ENCODE measurements at places on chromosomes 6 and 20. TPM values are rescaled to one million over a fixed set of nuclear protein-coding genes. Genes with fewer than 3 reads are reported as not detected.

GRCh38 chr20:63235399-63235983 lies at the start of gene BIRC7:
Gene BIRC7, plus strand, starts transcription at chr20:63235905. Its CDS starts 192 bp downstream, at chr20:63236097.
- H3K36me3 ChIP-seq = no peaks in the 10 kb centered on the region
- no peak within 1 kb of the TSS for H3K27ac ChIP-seq
- no peak for DNase-seq
- peaks cover 39% of the 10 kb centered on the region for H3K27me3 ChIP-seq
- H3K4me1 ChIP-seq = peaks cover 2% of the 10 kb centered on the region

DNA sequence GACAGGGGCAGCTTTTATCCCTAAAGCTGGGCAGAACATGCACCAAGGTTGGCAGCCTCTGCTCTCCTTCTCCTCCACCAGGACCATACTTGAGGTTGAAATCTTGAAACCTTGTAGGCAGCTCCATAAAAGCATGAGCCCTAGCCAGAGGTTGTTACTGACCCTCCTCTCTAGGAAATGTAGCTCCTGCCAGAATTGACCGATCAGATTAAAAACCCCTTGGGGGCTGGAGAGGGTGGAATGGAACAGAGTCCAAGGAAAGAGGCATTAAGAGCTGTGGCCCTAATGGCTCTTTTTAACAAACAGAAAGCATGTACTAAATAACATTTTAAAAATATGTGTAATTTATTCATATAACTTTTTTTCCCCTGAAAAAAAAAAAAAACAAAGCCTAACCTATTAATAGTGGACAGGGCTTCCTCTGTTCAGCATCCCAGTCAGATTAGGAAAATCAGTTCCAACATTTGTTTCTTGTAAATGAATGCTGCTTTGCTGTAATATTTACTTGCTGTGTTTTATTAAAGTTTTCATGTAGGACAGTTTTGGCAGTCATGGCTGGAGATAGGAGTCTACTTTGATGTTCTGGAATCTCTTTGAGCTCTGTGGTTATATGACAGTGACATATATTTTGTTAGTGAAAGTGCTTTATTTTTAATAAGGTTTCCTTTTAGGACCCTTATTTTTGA lies 41.3 kb downstream of the MTHFD1L start:
- no peak for DNase-seq
- H3K27me3 ChIP-seq = no peaks in the 10 kb centered on the region
- peaks cover 53% of the 10 kb centered on the region for H3K36me3 ChIP-seq
- H3K27ac ChIP-seq = no peak overlapping the region
- H3K4me1 ChIP-seq = no peaks in the 10 kb centered on the region

LTB gene
- total RNA-seq = 273 TPM

DNA sequence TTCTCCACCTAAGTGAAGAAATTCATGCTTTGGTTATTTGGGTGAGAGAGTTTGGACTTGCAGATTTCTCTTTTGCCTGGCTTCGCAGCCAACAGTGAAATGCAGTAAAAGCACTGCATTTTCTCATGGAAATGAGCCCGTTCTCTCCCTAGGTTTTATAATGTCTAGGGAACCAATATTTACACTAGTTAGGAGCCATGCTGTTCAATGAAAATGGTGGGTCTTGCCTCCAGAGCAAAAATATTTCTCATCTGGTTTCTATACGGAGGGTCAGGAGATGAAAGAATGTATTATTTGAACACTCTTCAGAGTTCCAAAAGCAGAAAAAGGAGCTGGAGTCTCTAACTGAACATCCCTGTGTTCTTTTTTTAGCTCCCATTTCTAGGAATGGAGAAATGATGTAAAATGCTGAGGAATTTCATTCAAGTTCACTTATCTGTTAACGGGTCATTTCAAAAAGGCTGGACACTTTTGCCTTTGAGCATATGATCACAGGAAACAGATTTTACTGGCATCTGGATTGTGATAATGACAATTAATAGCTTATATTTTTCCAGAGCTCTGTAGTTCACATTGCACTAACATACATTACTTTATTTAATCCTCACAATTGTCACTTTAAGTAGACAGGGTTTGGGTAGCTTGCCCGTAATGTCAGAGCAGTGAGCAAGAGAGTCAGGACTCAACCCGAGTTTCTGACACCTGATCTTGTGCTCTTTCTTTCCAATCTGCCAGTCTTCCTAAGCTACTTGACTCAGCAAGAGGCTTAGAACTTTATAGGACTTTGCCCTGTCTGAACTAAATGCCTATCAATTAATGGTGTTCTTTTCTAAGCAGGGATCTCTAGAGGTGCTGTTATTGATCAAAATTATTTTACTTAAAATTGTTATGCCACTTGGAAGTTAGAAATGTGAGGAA lies 78.0 kb downstream of the PPP1R14C start:
- no peak overlapping the region for H3K27ac ChIP-seq
- no peak for DNase-seq
- H3K36me3 ChIP-seq = no peaks in the 10 kb centered on the region
- H3K4me1 ChIP-seq = no peaks in the 10 kb centered on the region
- peaks cover 38% of the 10 kb centered on the region for H3K27me3 ChIP-seq

DACT2 gene
- total RNA-seq = not detected

CRIP3 gene
- 1.5 TPM for total RNA-seq

DNA sequence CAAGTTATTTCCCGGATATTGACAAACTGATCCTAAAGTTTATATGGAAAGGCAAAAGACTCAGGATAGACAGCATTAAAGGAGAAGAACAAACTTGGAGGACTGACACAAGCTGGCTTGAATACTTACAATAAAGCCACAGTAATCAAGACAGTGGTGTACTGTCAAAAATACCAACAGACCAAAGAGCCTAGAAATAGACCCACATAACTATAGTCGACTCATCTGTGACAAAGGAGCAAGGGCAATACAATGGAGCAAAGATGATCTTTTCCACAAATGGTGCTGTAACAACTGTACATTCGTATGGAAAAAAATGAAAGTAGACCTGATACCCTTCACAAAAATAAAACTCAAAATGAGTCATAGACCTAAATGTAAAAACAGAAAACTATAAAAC lies 46.0 kb downstream of the ABHD12 start:
- no peak for DNase-seq
- no peak overlapping the region for H3K27ac ChIP-seq
- no peaks in the 10 kb centered on the region for H3K27me3 ChIP-seq
- H3K4me1 ChIP-seq = peaks cover 24% of the 10 kb centered on the region

- DNase-seq = no peak
- peaks cover 33% of the 10 kb centered on the region for H3K4me1 ChIP-seq
Measured at GRCh38 chr20:31573555-31574321, 31.4 kb upstream of the ID1 start.

KHDRBS2 gene
- not detected for total RNA-seq

GRCh38 chr6:91167846-91168245 lies 581.0 kb upstream of the MAP3K7 start:
- no peak for DNase-seq
- H3K4me1 ChIP-seq = no peaks in the 10 kb centered on the region
- no peaks in the 10 kb centered on the region for H3K36me3 ChIP-seq

- H3K4me3 ChIP-seq = no peak overlapping the region
- no peaks in the 10 kb centered on the region for H3K4me1 ChIP-seq
- H3K36me3 ChIP-seq = no peaks in the 10 kb centered on the region
- peaks cover 42% of the 10 kb centered on the region for H3K27me3 ChIP-seq
Measured at GRCh38 chr6:17865798-17866725, 121.4 kb downstream of the KIF13A start.

KCNG1 gene
- 1.2 TPM for total RNA-seq

VSTM2L gene
- not detected for total RNA-seq

DNA sequence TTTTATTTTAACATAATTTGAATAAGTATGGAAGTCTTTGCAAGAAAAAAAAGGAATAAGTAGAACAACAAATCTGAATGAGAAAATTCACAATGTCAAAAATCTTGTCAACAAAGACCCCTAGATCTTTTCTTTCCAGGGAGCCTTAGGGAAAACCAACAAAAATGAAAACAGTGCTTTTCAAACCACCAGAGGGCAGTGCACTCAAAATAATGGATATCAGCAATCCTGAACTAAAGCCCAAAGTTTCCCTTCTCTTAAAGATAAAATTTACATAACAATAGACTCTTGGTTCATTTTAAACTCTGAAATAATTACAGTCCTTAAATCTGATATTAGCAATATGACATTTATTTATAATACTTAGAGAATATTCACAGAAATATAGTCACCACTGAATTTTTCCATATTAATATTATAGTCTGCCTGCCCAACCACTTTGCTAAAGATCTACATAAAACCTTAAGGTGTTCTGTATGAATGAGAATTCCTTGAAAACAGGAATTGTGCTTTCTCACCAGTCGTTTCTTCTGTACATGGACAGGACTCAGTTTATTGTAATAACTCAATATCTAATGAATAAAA lies 105.3 kb upstream of the BMP5 start:
- no peaks in the 10 kb centered on the region for H3K4me1 ChIP-seq
- H3K27ac ChIP-seq = no peak overlapping the region
- H3K27me3 ChIP-seq = no peaks in the 10 kb centered on the region
